ENCODE measurements at places on chromosomes 4 and X.

DNA sequence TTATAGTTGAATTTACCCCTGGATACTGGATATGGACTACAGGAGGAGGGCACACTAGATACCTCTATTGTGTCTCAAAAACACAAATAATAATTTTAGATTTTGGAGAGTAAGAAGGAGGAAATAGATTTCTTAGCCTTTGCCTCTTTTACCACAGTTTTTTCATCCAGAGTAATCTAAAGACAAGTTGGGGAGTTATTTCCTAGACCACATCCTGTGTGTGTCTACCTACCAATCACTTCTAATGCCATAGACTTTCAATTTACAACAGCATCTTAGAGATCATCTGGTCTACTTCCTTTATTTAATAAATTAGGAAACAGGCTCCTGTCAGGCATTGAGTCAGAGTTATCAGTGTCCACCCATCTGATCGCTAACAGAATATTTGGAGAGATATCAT, 191.5 kb downstream of the EDA start:
- no peak for DNase-seq

DNA sequence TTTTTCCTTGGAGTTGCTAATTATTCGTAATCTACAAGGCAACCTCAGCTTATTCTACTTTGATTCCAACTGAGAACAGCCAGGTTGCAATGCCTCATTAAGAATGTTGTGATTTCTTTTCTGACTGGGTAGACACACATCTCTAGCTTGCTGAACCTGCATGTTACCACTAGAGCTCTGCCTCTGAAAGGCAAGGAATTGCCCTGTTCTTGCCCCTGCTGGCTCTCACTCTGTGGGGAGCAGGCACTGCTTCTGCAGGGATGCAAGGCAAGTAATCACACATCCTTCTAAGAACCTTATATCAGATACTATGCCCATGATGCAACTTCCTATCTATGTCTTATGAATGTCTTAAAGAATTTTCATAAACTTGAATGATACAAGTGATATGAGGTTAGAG, 503.2 kb downstream of the PACRGL start:
- no peak for DNase-seq

DNA sequence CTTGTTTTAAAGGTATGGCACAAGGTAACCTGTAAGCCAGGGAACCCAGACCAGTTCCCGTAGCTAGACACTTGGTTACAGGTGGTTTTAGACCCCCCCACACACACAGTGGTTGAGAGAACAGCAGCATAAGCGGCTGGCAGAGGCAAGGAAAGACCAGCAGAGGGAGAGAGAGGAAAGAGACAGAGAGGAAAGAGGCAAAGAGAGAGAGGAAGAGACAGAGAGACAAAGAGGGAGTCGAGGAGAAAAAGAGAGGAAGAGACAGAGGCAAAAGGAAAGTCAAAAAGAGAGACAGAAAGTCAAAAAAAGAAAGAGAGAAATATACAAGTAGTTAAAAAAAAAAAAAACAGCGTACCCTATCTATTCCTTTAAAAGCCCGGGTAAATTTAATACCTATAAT, 19.5 kb upstream of the PCSK1N start:
- DNase-seq: no peak

- DNase-seq: no peak
These were observed 390.9 kb downstream of the TEX13C start for GRCh38 chrX:125710403-125711062.

- DNase-seq: no peak
These were observed 67.3 kb downstream of the SLC34A2 start for GRCh38 chr4:25722964-25723363.

- DNase-seq: no peak
These were observed 8.1 kb downstream of the DHRSX start for GRCh38 chrX:2492531-2493218.

DNA sequence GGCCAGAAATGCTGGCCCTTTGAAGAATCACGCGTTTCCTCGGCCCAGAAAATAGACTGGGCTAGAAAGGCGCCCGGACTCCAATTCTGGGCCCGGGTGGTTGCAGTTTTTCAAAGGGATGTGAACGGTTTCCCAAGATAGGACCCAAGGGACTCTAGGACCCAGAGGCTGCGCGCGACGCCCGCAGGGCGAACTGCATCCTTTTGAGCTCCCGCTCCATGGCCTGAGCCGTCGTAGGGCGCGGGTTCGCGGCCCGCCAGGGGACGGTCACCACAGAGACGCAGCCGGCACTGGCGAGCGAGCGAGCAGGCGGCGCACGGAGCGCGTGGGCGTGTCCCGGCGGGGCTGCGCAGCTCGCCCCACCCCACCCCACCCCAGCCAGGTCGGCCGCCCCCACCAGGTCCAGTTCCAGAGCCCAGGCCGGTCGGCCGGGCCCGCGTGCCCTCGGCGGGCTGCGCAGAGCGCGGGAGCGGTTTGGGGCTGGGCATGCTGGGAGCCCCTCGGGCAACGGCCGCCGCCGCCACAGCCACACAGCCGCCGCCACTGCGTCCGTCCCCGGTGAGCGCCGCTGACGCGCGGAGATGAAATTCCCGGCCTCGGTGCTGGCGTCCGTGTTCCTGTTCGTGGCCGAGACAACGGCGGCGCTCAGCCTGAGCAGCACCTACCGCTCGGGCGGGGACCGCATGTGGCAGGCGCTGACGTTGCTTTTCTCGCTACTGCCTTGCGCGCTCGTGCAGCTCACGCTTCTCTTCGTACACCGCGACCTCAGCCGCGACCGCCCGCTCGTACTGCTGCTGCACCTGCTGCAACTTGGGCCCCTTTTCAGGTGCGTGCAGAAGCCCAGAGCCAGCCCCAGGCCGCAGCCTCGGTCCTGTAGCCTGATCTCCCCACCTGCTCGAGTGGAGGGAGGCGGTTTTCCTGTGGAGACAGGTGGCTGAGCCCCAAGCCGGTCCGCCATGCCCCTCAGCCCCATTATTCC, at the start of gene XK:
Gene XK (plus strand): TSS at position 411 of the 979 bp plus-strand sequence. CDS start 171 bp downstream, at position 582.
- peak; percentile 2 for DNase-seq

Measured in activated CD8-positive, alpha-beta memory T cell treated with anti-CD3 and anti-CD28 coated beads for 1 hour (primary cell).